ENCODE measurements at places on chromosomes 1 and 21.

DNA sequence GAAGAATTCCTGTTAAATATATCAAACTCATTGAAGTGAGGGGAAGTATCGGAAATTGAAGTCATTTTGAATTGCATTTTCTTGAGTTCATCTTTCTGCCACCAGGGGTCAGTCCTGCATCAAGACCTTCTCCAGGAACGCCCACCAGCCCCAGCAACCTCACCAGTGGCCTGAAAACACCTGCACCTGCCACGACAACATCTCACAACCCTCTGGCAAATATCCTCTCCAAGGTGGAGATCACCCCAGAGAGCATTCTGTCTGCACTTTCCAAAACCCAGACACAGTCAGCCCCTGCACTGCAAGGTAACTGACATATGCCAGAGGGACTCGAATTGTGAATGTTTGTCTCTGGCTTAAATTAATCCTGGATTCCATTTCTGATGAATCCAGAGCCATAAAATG, 22.8 kb upstream of the TARS2 start:
- peak; percentile 69 for DNase-seq

DNA sequence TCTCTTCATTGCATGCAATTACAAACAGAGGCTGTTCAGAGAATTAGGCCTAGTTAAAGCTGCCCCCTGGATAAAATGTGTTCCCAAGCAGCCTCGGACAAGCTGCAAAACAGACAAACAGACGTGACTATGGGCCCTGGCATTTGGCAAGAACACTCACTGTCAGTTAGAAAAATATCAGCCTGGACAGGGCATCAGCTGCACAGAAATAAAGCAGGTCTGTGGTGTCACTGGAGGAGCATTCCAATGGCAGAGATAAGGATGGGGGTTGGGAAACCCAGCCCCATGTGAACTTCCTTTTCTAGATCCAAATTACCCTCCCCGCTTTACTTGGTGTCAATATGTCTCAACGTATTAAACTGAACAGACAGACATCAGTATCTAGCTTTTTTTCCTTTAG, 177.1 kb downstream of the GPATCH2 start:
- no peak for DNase-seq

DNA sequence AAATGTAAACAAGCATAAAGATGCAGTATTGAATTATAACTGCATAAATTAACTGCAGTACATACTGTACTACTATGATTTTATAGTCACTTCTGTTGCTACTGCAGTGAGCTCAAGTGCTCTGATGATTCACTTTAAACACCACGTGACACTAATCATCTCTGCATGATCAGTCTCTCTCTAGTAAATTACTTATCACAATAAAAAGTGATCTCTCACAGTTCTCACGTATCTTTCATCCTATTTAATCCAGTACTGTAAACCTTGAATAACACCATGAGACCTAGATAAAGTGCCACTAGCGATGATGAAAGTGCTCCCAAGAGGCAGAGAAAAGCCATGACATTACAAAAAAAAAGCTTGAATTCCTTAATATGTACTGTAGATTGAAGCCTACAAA, 1242.0 kb downstream of the AMY1C start:
- DNase-seq: no peak

GRCh38 chr1:98369463-98369862, 292.1 kb upstream of the SNX7 start:
- DNase-seq: no peak

- peak; percentile 11 for DNase-seq
These were observed 77.5 kb downstream of the FMN2 start for GRCh38 chr1:240169188-240169587.

DNA sequence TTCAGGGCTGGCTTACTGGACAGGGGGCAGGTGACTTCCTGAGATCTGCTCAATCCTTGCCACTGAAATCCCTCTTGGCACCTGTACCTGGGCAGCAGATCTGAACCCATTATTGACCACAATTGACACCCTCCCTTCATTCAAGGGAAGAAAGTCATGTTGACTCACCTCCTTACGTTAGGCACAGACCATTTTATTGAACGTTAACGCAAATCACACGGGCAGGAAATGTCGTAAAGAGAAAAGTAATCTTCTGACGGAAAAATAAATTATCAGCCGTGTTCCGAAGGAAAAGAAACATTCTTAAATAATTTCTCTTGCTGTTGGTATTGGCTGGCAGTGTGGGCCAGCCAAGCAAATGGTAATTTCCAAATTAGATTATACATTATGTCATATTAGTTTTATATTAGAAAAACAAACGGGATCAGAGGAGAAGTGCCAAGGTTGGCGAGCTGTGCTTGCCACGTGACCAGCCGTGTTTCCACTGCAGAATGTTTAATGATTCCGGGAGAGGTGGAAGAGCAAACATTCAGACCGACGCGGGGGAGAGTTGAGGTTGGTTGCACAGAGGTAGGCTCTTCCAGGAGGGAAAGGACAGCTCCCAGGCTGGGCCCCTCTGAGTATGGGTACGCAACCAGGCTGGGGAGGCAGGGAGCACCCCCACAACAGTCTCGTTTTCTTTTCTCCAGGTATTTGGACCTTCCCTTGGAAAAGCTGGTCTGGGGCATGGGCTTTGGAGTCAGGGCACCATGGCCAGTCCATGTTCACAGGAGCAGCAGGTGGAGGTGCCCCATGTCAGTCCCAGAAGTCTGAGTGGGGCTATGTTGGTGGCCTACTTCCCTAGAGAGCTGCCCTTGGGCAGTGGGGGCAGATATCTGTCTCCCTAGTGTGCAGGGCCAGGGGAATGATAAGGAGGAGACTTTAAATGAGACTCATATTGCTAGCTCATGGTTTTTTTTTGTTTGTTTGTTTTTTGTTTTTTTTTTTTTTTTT, 121.1 kb downstream of the FOXD2 start:
- DNase-seq: no peak

DNA sequence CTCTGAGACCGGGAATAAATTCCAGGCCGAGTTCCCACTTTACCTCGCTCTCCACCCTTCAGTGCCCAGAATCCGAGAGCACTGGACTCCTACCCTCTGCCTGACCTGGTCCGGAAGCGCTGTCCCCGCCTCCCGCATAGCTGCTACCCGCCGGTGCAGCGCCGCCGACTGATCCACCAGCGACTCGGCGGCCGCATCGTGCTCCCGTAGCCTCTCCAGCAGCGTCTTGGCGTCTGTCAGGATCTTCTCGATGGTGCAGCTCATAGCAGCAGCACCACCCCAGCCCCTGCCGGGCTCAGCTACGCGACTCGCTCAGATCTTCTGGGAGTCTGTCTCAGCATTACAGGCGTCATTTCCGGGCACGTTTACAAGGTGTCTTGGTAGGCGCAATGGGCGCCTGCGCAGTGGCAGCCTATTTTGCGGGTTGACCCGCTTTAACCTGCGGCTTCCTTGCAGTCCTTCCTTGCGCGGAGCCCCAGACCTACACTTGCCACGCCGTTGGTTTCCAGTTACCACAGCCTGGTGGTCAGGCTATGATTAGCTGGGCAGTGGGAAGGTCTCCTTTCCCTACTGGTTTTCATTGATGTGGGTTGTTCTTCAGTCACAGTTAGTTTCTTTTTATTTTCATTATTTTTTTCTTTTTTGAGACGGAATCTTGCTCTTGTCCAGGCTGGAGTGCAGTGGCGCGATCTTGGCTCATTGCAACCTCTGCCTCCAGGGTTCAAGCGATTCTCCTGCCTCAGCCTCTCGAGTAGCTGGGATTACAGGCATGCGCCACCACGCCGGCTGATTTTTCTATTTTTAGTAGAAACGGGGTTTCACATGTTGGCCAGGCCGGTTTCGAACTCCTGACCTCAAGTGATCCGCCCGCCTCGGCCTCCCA, at the start of gene SIKE1:
Gene SIKE1 (minus strand): TSS at position 342 of the 883 bp plus-strand sequence. CDS start 78 bp downstream, at position 264.
- peak; percentile 89 for DNase-seq

- no peak for DNase-seq
These were observed 21.7 kb upstream of the ANKRD13C start for GRCh38 chr1:70376196-70376595.

GRCh38 chr1:205324781-205325180, 3.2 kb upstream of the NUAK2 start:
- no peak for DNase-seq

DNA sequence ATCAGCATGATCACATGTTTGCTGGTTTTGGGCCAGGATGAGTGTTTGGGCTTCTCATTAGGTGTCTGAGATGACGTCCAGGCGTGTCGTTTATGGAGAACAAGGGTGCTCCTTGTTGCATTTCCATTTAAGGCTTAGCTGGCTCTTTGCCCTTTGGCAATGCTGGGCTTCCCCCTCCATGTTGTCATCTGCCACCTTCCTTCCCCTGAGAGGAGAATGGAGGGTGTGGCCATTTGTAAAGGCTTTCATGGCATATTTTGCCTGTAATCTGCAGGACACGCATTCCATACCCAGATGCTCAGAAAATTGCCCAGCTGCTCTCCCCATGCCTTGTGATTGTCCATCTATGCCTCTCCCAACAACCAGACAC, 27.7 kb downstream of the PKP1 start:
- DNase-seq: peak; percentile 25

DNA sequence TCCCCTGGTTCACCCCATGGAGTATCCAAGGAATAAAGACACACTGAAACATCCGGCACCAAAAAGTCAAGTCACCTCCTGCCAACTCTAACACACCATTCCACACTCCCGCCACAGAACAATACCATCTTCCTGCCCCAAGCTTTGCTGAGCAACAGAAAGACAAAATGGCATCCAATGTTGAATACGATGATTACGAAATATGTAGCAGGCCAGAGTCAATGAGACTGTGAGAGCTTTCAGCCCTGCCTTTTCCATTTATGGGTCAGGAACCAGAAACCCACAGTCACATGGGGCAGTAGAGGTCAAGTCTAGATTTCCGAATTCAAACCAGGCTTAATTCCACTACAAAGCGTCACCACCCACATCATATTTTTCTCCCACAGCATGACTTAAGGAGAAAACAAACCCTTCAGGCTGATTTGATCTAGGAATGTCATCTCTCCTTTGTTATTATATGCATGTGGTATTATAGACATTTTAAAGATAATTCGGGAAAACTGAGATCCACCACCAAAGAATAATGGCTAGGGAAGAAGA, 249.8 kb downstream of the SETD4 start:
- no peak for DNase-seq

DNA sequence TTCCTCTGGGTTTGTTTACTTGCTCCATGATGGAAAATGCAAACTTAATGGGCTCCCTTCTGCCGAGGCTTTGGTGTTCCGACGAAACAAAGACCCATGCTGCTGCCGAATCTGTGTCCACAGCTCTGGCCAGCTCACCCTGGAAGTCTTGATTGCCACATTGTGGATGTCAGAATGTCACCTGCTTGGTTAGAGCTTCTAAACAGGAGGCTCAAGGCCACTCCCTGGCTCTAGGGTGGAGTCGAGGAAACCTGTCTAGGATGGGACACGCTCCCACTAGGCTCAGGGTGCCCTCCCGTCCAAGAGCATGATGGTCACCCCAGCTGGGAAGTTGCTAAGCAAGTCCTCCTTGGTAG, 279.3 kb upstream of the VAMP3 start:
- peak; percentile 30 for DNase-seq

- DNase-seq: no peak
These were observed 133.8 kb downstream of the LRRC40 start for GRCh38 chr1:70071601-70072000.

- no peak for DNase-seq
These were observed 78.2 kb downstream of the SNX7 start for GRCh38 chr1:98739762-98740161.

DNA sequence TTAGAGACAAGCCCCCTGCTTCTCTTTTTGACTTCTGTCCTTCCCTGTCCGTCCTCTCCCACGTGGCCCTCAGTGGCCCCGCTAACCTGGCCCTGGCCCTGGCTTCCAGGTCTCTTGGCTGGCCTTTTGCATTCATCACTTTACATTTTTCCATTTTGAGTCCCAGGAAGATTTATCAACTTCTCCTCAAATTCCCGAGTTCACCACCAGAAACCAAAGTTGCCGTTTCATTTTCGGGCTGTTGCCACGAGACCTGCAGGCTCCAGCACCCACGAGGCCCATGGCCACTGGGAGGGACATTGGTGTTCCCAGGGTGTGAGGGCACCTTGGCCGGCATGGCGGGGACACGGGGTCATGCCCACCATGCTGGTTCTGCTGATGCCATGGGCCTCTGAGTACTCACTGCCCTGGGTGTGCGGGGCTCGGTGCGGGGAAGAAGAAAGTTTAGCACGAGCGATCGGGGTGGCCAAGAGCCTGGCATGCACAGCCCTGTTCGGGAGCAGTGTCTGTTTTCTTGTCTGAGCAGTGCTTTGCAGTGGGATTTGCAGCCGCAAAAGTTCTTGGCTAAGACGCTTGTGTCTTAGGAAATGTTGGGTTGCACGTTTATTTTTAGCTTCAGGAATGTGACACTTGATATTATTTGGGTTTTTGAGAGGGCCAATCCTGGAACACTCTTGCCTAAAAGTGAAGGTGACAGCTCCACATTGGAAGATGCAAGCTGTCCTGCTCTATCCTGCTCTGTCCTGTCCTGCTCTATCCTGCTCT, 40.4 kb upstream of the ADARB1 start:
- peak; percentile 87 for DNase-seq

GRCh38 chr21:43686811-43687565, 27.6 kb downstream of the RRP1B start:
- no peak for DNase-seq
